Spleen (tissue), 13 donors: ENCODE measurements at places on chromosomes 12 and 14. TPM values are rescaled to one million over a fixed set of nuclear protein-coding genes. Genes with fewer than 3 reads are reported as not detected.

GRCh38 chr12:46152456-46152855, 116.4 kb downstream of the SLC38A1 start:
- DNase-seq, result no peak

DNA sequence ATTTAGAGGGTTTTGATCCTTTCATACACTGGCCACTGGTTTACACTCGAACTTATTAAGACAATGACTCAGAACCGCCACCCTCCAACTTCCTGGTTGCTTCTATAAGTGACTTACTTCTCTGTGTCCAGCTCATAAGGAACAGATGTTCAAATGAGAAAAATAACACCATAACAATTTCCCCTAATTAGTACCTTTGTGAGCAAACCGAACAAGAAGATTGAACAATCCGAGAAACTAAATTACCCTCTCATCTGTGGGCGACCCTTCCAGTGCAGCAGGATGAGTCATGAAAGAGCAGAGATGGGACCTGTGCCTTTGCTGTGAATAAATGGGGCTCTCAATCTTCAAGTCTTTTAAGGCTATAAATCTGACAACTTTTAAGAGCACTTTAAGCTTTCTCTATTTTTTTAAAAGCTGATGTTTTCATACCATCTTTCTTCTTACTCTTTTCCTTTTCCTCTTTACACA, 146.8 kb upstream of the RASSF8 start:
- DNase-seq, result no peak

DNA sequence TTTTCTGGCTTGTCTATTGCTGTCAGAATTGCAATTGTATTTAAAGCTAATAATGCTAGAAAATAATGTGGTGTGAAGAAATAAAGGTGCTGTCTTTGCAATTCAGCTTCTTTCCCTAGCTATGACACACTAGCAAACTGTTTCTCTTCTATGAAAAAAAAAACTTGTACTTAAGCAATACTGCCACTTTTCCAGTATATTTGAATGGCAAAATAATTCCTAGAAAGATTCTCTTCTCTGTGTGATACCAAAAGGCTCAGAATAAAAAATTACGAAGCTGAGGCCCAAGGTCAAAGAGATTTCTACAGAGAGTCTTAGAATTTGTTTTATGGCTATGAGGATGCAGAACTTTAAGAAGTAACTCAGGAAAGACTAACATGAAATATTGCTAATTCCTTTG, 235.5 kb downstream of the ADAMTS20 start:
- DNase-seq, result no peak

Gene DAAM1
- polyA plus RNA-seq, result 9.7 TPM

Gene SIX4
- polyA plus RNA-seq, result 0.04 TPM
